ENCODE measurements at places on chromosomes 7 and 10. TPM values are rescaled to one million over a fixed set of nuclear protein-coding genes. Genes with fewer than 3 reads are reported as not detected.

Gene CPA2
- 0.72 TPM for total RNA-seq

Gene SMKR1
- not detected for total RNA-seq

Gene IFIT3
- total RNA-seq, result 14.2 TPM

Gene TMEM273
- total RNA-seq, result 44.7 TPM

Gene OPN1SW
- not detected for total RNA-seq

Gene CSTF2T
- 18.2 TPM for total RNA-seq

Gene IFIT1B
- total RNA-seq, result 0.16 TPM

Gene STRA8
- not detected for total RNA-seq

Gene AKR1C1
- 33.6 TPM for total RNA-seq

Gene HOXA7
- total RNA-seq, result 4.7 TPM

Gene ADRB1
- 0.19 TPM for total RNA-seq

Gene SRGN
- 230 TPM for total RNA-seq

Gene SLC29A3
- total RNA-seq, result 8.8 TPM

Gene SH2B2
- total RNA-seq, result 15.6 TPM

Gene DNAJC12
- total RNA-seq, result 1.9 TPM

Gene AP5Z1
- total RNA-seq, result 30.7 TPM

Gene FAM221A
- 8.5 TPM for total RNA-seq

DNA sequence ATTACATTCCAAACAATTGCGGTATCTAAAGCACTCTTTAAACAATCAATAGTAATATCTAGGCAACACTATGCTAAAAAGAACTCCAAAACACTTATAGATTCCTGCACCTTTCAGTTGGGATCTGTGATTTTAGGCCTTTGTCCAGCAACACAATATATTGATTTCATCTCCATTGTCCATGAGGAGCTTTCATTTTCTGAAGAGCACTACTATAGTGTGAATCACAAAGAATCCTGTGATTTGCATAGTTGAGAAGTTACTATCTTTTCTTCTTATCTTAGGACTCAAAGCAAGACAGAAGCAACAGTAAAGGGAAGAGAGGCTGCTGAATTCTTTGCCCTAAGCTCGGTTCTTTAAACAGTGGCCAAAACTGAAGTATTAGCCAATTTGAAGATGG is 846.8 kb downstream of the IPMK start:
- H3K36me3 ChIP-seq, result no peaks in the 10 kb centered on the region
- H3K27ac ChIP-seq, result no peak overlapping the region
- no peak for DNase-seq
- H3K27me3 ChIP-seq, result no peaks in the 10 kb centered on the region

- no peak overlapping the region for H3K4me3 ChIP-seq
- no peaks in the 10 kb centered on the region for H3K36me3 ChIP-seq
- no peak for DNase-seq
- H3K4me1 ChIP-seq, result no peaks in the 10 kb centered on the region
- no peaks in the 10 kb centered on the region for H3K27me3 ChIP-seq
Observed at GRCh38 chr7:135348493-135348892, 114.9 kb downstream of the STRA8 start.

- no peak for DNase-seq
- no peaks in the 10 kb centered on the region for H3K4me1 ChIP-seq
- H3K27me3 ChIP-seq, result no peaks in the 10 kb centered on the region
- H3K27ac ChIP-seq, result no peak overlapping the region
- H3K4me3 ChIP-seq, result no peak overlapping the region
- no peaks in the 10 kb centered on the region for H3K36me3 ChIP-seq
Observed at GRCh38 chr7:145539910-145540309, 576.7 kb upstream of the CNTNAP2 start.

GRCh38 chr7:130875265-130875741 is 141.3 kb upstream of the KLF14 start:
- no peaks in the 10 kb centered on the region for H3K4me1 ChIP-seq
- H3K27me3 ChIP-seq, result no peaks in the 10 kb centered on the region
- no peak overlapping the region for H3K27ac ChIP-seq

DNA sequence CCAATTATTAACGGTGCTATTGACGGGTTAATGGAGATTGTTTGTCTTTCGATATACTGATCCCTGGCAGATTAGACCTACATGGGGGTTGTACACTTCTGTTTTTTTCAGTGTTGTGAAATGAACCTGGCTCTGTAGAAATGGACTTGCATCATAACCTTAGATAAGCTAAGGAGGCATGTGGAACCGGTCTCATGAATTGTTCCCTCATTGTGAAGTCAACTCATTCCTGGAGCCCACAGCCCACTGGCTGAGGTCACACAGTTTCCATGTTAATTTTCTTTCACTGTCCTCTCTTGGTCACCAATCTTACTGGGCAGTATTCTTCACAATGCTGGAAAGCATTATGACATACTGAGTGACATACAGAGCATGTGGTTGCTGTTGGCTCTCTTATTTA is 202.8 kb downstream of the BMPER start:
- H3K27ac ChIP-seq, result no peak overlapping the region
- H3K36me3 ChIP-seq, result no peaks in the 10 kb centered on the region
- DNase-seq, result no peak
- H3K4me1 ChIP-seq, result no peaks in the 10 kb centered on the region

- H3K4me1 ChIP-seq, result no peaks in the 10 kb centered on the region
- H3K36me3 ChIP-seq, result no peaks in the 10 kb centered on the region
- DNase-seq, result peak; percentile 51
- no peak overlapping the region for H3K27ac ChIP-seq
- H3K27me3 ChIP-seq, result peaks cover 1% of the 10 kb centered on the region
Observed at GRCh38 chr10:133324198-133324792, 12.4 kb downstream of the CALY start.

DNA sequence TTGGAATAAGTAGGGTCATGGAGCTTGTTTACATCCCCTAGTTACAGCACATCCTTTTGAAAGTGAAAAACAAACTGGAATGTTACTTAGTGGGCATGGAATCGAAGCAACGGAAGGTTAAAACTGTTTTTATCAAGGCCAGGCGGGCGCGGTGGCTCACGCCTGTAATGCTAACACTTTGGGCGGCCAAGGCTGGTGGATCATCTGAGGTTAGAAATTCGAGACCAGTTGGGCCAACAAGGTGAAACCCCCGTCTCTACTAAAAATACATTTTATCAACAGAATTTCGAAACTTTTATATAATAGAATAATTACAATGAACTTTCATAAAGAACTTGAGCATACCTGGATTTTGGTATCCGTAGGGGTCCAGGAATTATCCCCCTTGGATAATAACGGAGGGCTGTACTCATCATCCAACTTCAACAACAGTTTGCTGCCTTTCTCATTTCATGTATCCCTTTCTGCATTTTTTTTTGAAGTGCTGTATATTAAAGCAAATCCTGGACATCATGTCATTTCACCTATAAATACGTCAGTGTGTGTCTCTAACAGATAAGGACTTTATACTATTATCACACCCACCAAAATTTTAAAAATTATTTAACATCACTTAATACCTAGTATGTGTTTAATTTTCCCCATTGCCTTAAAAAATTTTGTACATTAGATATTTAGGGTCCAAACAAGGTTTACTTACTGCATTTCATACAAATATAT is 1.3 kb upstream of the TMED4 start:
- DNase-seq, result no peak
- H3K27me3 ChIP-seq, result no peaks in the 10 kb centered on the region
- H3K27ac ChIP-seq, result no peak overlapping the region
- H3K4me1 ChIP-seq, result no peaks in the 10 kb centered on the region
- H3K4me3 ChIP-seq, result no peak overlapping the region

- H3K36me3 ChIP-seq, result no peaks in the 10 kb centered on the region
- H3K4me3 ChIP-seq, result no peak overlapping the region
- no peak for DNase-seq
- peaks cover 6% of the 10 kb centered on the region for H3K4me1 ChIP-seq
Observed at GRCh38 chr7:108026647-108027046, 23.7 kb upstream of the LAMB1 start.

DNA sequence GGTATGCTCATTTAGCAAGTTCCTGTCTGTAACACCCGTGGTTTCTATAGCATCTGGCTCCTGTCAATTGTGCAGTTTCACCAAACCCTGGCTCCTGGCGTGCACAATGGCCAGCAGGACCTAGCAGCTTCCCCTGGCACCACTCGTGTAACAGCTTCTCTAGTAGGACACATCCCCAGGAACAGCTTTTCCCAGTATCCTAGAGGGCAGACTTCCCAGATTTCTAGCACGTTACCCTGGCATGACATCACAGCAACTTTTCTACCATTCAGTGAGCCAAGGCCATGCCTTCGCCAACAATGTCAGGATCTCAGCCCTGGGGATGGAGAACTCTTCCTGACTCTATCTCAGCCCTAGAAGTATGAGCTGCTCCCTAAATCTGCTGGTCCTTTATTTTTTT is 6.5 kb downstream of the YME1L1 start:
- H3K27me3 ChIP-seq, result no peaks in the 10 kb centered on the region
- no peak overlapping the region for H3K27ac ChIP-seq
- DNase-seq, result no peak
- H3K36me3 ChIP-seq, result peaks cover 2% of the 10 kb centered on the region
- H3K4me1 ChIP-seq, result peaks cover 2% of the 10 kb centered on the region

GRCh38 chr7:76053461-76053860 is 5.6 kb downstream of the MDH2 start:
- no peak for DNase-seq
- H3K36me3 ChIP-seq, result no peaks in the 10 kb centered on the region
- no peak overlapping the region for H3K4me3 ChIP-seq
- no peaks in the 10 kb centered on the region for H3K4me1 ChIP-seq

GRCh38 chr7:106346167-106346677 is 61.4 kb upstream of the NAMPT start:
- no peaks in the 10 kb centered on the region for H3K36me3 ChIP-seq
- H3K27ac ChIP-seq, result no peak overlapping the region
- DNase-seq, result no peak
- no peak overlapping the region for H3K4me3 ChIP-seq

DNA sequence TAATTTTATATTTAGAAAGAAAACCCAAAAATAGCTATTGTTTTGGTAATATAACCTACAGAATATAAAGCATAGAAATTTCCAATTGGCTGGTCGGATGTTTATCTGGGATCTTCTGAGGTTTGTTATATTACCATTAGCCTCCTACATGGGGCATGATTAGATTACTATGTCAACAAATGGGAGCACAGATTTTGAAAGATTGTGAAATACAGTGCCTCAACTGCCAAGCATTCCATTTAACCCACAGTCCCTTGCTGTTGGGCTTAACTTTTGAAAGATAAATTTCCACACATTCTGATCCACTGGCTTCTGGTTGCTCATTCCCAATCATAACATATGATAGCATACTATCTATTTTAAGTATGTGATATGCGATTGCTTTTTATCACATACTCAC is 455.4 kb upstream of the C7orf33 start:
- no peak for DNase-seq
- H3K4me3 ChIP-seq, result no peak overlapping the region
- H3K36me3 ChIP-seq, result no peaks in the 10 kb centered on the region
- H3K27me3 ChIP-seq, result no peaks in the 10 kb centered on the region
- H3K27ac ChIP-seq, result no peak overlapping the region

DNA sequence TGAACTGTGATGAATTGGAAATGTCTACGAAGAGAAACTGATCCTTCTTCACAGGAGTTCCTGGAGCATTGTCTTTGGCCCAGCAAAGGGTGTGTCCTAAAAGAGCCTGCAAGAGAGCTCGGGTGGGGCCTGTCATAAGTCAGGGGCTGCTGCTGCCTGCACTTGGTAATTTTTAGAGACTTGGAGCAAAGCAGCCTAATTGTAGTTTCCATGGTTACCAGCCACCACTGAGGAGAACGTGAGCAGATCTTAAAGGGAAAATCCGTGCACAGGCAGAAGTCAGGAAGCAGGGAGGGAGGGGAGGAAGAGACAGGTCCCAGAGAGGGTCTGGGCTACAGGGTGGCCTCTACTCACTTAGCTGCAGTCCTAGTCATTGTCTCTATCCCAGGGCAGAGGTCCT is 463.6 kb downstream of the PLXNA4 start:
- H3K4me1 ChIP-seq, result no peaks in the 10 kb centered on the region
- no peak for DNase-seq
- no peaks in the 10 kb centered on the region for H3K27me3 ChIP-seq
- H3K36me3 ChIP-seq, result no peaks in the 10 kb centered on the region
- no peak overlapping the region for H3K27ac ChIP-seq

- H3K27ac ChIP-seq, result no peak overlapping the region
- H3K4me3 ChIP-seq, result no peak overlapping the region
- H3K36me3 ChIP-seq, result no peaks in the 10 kb centered on the region
Observed at GRCh38 chr7:115827305-115828045, 203.1 kb downstream of the TFEC start.

GRCh38 chr10:131681656-131682055 is 219.2 kb upstream of the PPP2R2D start:
- no peak overlapping the region for H3K4me3 ChIP-seq
- H3K27me3 ChIP-seq, result no peaks in the 10 kb centered on the region
- H3K27ac ChIP-seq, result no peak overlapping the region
- DNase-seq, result no peak

- H3K27ac ChIP-seq, result no peak overlapping the region
- H3K36me3 ChIP-seq, result no peaks in the 10 kb centered on the region
- H3K27me3 ChIP-seq, result no peaks in the 10 kb centered on the region
- H3K4me3 ChIP-seq, result no peak overlapping the region
- DNase-seq, result no peak
Observed at GRCh38 chr10:3660753-3661152, 124.3 kb downstream of the KLF6 start.

GRCh38 chr10:87702973-87703294 is 43.3 kb downstream of the PAPSS2 start:
- H3K27me3 ChIP-seq, result no peaks in the 10 kb centered on the region
- no peak for DNase-seq

DNA sequence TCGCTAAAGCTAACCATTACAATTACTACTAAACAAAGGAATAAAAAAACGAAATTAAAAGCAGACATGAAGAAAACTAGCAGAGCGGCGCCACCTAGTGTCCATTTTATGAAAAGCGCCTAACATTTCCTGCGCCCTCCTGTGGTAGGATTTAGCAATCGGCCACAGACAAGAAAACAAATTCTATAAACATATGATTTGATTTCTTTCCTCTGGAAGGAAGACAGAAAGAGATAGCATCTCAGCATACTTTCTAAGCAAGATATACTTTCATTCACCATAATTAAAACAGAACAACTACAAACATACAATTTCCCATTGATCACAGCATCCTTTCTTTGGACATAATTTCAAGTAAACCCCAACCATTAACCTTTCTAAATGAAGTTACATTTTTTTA is 337.7 kb upstream of the NPVF start:
- DNase-seq, result peak; percentile 53
- peaks cover 3% of the 10 kb centered on the region for H3K4me1 ChIP-seq
- no peak overlapping the region for H3K4me3 ChIP-seq
- H3K27ac ChIP-seq, result no peak overlapping the region
- no peaks in the 10 kb centered on the region for H3K27me3 ChIP-seq
